ENCODE measurements at places on chromosomes 16 and 17.

DNA sequence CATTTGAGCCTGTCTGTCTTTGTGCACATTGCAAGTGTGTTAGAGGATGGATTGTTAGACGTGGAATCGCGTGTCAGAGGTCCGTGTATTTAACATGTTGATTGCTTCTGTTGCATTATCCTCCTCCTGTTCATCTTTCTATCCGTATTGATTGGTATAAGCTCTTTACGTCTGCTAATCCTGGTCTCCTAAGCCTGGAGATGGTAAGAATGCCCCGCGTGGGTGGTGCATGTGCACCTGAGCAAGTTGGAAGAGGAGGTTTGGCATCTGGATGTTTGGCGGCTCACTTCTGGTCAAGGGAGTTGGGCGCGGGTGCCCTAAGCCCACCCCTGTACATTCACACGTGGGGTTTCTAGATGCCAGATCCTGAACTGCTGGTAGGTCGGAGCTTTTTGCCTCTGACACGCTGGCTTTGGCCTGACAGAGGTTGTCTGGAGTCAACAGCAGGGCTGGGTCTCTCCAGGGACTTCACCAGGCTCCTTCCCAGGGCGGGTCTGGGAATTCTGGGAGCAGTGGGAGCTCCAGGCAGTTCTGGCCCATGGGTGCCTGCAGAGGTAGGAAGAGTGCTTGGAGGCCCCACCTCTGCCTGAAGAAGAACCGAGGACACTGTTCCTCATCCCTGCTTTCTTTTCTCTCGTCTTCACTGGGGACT, 107.3 kb downstream of the OR1D5 start:
- DNase-seq, result no peak

DNA sequence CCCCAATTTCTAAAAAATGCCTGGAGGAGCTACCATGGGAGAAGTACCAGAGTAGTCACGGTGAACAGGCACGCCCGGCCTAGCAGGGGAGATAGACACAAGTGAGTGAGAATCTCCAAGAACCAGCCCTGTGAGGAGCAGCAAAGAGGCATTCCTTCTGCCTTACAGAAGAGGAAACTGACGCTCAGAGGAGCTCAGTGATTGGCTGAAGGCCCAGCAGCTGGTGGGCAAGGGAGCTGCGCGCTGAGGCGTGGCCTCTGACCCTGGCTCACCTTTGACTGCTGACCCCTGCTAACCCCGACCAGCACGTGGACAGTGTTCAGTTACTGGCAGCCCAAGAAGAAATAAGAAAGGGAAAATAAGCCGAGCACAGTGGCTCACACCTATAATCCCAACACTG, 1.8 kb downstream of the C16orf96 start:
- DNase-seq, result no peak

GRCh38 chr17:76193591-76193990, 46.7 kb downstream of the RNF157 start:
- DNase-seq, result no peak

DNA sequence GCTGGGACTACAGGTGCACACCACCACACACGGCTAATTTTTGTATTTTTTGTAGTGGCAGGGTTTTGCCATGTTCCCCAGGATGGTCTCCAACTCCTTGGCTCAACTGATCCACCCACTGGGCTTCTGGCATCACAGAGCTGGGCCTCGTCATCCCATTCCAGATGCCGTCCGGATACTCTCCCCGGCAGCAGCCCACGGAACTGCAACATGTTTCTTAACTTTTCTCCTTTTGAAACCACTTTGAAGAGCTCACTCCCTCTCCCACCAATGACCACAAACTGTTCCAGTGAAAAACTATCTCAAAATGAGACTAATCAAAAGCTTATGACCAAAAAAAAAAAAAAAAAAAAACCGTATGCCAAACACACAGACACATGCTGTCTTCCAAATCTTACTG, 17.6 kb downstream of the PEMT start:
- no peak for DNase-seq

GRCh38 chr17:44219108-44219615, 313 bp downstream of the UBTF start:
- peak; percentile 23 for DNase-seq

All from NCI-H1694 treated with DMSO at 0.1 percent for 48 hours (cell line).